Astrocyte (in vitro differentiated cells and primary cell): ENCODE measurements at places on chromosomes 6 and 20. TPM values are rescaled to one million over a fixed set of nuclear protein-coding genes. Genes with fewer than 3 reads are reported as not detected.
A peak's percentile ranks its signal among the peaks of the same experiment; 100 is the strongest.

Gene ZBTB46
- 12.9 and 13.9 TPM in 2 replicates for total RNA-seq

GRCh38 chr6:148934539-148934938, 187.7 kb downstream of the UST start:
- DNase-seq = peak; percentile 35
- H3K27ac ChIP-seq = no peak overlapping the region
- peaks cover 15% of the 10 kb centered on the region for H3K4me1 ChIP-seq

GRCh38 chr6:52049252-52050050, 38.0 kb downstream of the PKHD1 start:
- no peak overlapping the region for H3K27ac ChIP-seq
- H3K36me3 ChIP-seq = no peaks in the 10 kb centered on the region
- H3K4me1 ChIP-seq = no peaks in the 10 kb centered on the region
- H3K27me3 ChIP-seq = peaks cover 3% of the 10 kb centered on the region
- H3K4me3 ChIP-seq = no peak overlapping the region

GRCh38 chr6:33888664-33889200, 84.9 kb upstream of the MLN start:
- no peak for DNase-seq
- no peaks in the 10 kb centered on the region for H3K36me3 ChIP-seq
- H3K27ac ChIP-seq = no peak overlapping the region
- no peaks in the 10 kb centered on the region for H3K4me1 ChIP-seq

DNA sequence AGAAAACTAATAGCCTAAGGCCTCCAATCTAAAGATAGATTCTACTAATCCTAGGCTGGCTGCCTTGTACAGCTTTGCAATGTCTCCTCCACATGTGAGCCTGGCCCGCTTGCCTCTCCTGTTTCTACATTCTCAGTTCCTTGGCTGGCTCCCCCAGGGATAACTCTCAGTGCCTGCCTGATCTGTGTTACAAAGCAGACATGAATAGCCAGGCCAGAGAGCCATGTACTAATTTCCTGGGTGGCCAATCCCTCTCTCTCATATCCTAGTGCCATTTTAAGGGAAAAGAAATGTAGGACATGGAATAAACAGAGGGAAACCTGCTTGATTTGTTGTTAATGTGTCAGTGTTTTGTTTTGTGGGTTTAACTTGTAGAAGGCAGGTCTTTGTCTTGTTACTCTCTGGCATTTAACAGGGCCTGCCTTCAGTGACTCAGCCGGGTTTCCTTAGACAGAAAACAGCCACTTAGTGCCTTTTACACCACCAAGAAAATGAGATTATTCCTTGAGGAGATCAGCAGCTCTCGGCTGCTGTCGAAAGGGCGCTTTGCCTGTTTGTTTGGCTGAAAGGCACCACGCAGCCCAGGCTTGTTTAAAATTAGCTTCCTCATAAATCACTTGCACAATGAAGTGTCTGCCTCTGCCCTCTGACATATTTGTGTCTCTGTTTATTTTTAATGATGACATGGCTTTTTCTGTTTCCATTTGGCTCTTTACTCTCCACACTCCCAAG, 702.7 kb downstream of the MAFB start:
- H3K27ac ChIP-seq = no peak overlapping the region
- peaks cover 3% of the 10 kb centered on the region for H3K4me1 ChIP-seq
- no peak overlapping the region for H3K4me3 ChIP-seq

- H3K27me3 ChIP-seq = no peaks in the 10 kb centered on the region
- H3K27ac ChIP-seq = no peak overlapping the region
- no peaks in the 10 kb centered on the region for H3K4me1 ChIP-seq
- H3K4me3 ChIP-seq = no peak overlapping the region
Measured at GRCh38 chr6:5567890-5568289, 306.6 kb downstream of the FARS2 start.

- no peaks in the 10 kb centered on the region for H3K4me1 ChIP-seq
- no peaks in the 10 kb centered on the region for H3K27me3 ChIP-seq
- H3K27ac ChIP-seq = no peak overlapping the region
- no peak overlapping the region for H3K4me3 ChIP-seq
- no peak for DNase-seq
Measured at GRCh38 chr6:110170081-110170480, 9.4 kb downstream of the WASF1 start.

GRCh38 chr6:6837541-6838080, 249.1 kb downstream of the LY86 start:
- H3K27ac ChIP-seq = no peak overlapping the region
- H3K4me3 ChIP-seq = no peak overlapping the region
- no peak for DNase-seq
- no peaks in the 10 kb centered on the region for H3K4me1 ChIP-seq

Gene PPP1R3G
- total RNA-seq = 0.39 and 0.70 TPM in 2 replicates

GRCh38 chr6:140871911-140872310, 1260.8 kb upstream of the GJE1 start:
- no peak overlapping the region for H3K4me3 ChIP-seq
- no peaks in the 10 kb centered on the region for H3K4me1 ChIP-seq
- peak; percentile 80 for DNase-seq
- H3K27me3 ChIP-seq = no peaks in the 10 kb centered on the region
- no peak overlapping the region for H3K27ac ChIP-seq

DNA sequence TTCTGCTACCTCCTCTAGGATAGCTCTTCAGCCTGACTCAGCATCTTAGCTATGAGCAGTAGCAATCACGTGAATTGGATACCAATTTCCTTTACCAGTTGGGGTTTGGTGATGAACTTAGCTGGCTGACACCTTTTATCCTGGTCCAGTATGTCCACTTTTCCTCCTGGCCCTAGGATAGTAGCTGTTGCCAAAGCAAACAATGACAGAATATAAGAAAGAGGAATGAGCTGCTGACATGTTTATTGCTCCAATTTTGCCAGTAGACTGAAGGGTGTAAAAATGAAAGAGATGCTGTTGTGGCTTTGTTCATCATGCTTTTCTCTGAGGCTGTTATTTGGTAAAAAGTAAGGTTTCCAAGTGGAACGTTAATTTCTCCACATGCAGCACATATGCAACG, 168.3 kb upstream of the JAG1 start:
- H3K36me3 ChIP-seq = no peaks in the 10 kb centered on the region
- no peak overlapping the region for H3K27ac ChIP-seq
- no peaks in the 10 kb centered on the region for H3K4me1 ChIP-seq
- DNase-seq = no peak

GRCh38 chr6:71510856-71511255, 222.2 kb downstream of the OGFRL1 start:
- no peaks in the 10 kb centered on the region for H3K4me1 ChIP-seq
- H3K36me3 ChIP-seq = no peaks in the 10 kb centered on the region
- no peaks in the 10 kb centered on the region for H3K27me3 ChIP-seq
- DNase-seq = no peak

GRCh38 chr20:21944227-21944626, 238.8 kb downstream of the PAX1 start:
- H3K27me3 ChIP-seq = no peaks in the 10 kb centered on the region
- H3K27ac ChIP-seq = no peak overlapping the region
- no peak for DNase-seq
- no peaks in the 10 kb centered on the region for H3K4me1 ChIP-seq
- no peak overlapping the region for H3K4me3 ChIP-seq
- H3K36me3 ChIP-seq = no peaks in the 10 kb centered on the region

Gene ASIP
- not detected in 2 replicates for total RNA-seq

- H3K36me3 ChIP-seq = peaks cover 5% of the 10 kb centered on the region
- no peaks in the 10 kb centered on the region for H3K27me3 ChIP-seq
- H3K4me3 ChIP-seq = no peak overlapping the region
- DNase-seq = peak; percentile 74
- H3K4me1 ChIP-seq = peaks cover 9% of the 10 kb centered on the region
Measured at GRCh38 chr6:26394289-26394688, 7.8 kb upstream of the BTN3A1 start.

DNA sequence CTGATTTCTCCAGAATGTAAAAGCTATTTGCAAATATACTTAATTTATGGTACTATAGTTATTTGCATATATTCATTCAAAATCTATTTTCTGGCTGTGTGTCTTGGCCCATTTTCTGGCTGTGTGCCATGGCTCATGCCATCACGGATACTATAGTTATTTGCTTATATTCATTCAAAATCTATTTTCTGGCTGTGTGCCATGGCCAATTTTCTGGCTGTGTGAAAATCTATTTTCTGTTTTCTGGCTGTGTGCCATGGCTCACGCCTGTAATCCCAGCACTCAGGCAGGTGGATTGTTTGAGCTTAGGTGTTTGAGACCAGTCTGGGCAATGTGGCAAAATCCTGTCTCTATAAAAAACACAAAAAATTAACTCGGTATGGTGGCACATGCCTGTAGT, 28.9 kb upstream of the RIPK1 start:
- no peaks in the 10 kb centered on the region for H3K4me1 ChIP-seq
- H3K27ac ChIP-seq = no peak overlapping the region
- H3K27me3 ChIP-seq = peaks cover 2% of the 10 kb centered on the region
- H3K4me3 ChIP-seq = no peak overlapping the region
- DNase-seq = no peak
- no peaks in the 10 kb centered on the region for H3K36me3 ChIP-seq

Gene EEF1A2
- total RNA-seq = 31.8 and 37.6 TPM in 2 replicates

Gene ZBTB12
- total RNA-seq = 3.7 and 4.6 TPM in 2 replicates

GRCh38 chr6:85594197-85594930, 706 bp upstream of the SNX14 start:
- H3K4me3 ChIP-seq = peak overlapping the region; percentile 77
- peak overlapping the region; percentile 91 for H3K27ac ChIP-seq
- no peak for DNase-seq
- H3K36me3 ChIP-seq = no peaks in the 10 kb centered on the region

GRCh38 chr20:36969478-36970186, 18.1 kb upstream of the SAMHD1 start:
- H3K4me1 ChIP-seq = no peaks in the 10 kb centered on the region
- DNase-seq = no peak
- H3K27me3 ChIP-seq = no peaks in the 10 kb centered on the region
- no peaks in the 10 kb centered on the region for H3K36me3 ChIP-seq
- H3K4me3 ChIP-seq = no peak overlapping the region

Gene PKHD1
- total RNA-seq = 0.16 and 0.17 TPM in 2 replicates

DNA sequence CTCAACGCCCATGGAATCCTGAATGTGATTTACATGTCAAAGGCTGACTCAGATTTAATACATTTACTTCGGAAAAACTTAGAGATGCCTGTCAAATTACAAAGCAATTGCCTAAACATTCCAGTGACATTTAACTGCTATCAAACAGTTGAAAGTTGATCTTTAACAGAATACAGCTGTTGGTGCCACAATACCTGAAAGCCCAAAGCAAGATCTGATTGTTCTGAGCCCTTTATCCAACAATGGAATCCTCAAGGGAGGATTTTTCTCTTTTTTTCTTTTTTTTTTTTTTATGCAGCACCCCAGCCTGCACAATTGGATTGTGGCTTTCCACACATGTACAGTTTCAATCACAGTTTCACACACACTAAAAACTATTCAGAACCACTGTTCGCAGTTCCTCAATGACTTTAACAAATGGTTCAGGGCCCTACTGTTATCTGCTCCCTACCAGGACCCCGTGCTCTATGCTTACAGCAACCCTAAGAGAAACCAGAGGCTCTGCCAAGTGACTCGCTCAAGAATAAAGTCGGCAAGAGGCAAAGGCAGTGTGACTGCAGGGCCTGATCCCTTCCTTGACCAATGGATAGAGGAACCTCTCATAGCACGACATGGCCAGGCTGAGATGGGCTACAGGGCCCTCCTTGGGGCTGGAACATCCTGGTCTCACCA, 33.3 kb downstream of the EPB41L2 start:
- no peaks in the 10 kb centered on the region for H3K27me3 ChIP-seq
- H3K4me1 ChIP-seq = peaks cover 12% of the 10 kb centered on the region
- no peaks in the 10 kb centered on the region for H3K36me3 ChIP-seq

Gene DACT2
- 0.20 TPM in 1 of 2 replicates, not detected in the other for total RNA-seq

- DNase-seq = no peak
- no peak overlapping the region for H3K27ac ChIP-seq
- no peaks in the 10 kb centered on the region for H3K36me3 ChIP-seq
- no peaks in the 10 kb centered on the region for H3K27me3 ChIP-seq
Measured at GRCh38 chr6:86511962-86512361, 425.4 kb upstream of the HTR1E start.

DNA sequence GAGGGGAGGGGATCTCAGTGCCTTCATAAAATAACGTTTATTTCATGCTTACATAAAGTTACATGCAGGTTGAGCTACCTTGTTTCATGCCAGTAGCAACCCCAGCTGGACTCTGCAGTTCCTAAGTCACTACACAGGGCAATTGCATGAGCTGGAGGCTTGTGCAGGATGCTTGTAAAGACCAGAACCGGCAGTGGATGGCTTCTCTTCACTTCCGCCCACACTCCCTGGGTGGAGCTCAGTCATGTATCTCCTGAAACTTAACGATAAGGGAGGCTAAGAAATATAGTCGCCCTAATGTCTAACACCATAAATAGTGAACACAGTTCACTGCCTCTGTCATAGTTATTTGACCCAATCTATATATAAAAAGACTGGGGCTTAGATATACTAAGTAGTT, 99.4 kb upstream of the RAB32 start:
- no peak overlapping the region for H3K4me3 ChIP-seq
- no peak overlapping the region for H3K27ac ChIP-seq
- no peaks in the 10 kb centered on the region for H3K4me1 ChIP-seq
- no peak for DNase-seq

DNA sequence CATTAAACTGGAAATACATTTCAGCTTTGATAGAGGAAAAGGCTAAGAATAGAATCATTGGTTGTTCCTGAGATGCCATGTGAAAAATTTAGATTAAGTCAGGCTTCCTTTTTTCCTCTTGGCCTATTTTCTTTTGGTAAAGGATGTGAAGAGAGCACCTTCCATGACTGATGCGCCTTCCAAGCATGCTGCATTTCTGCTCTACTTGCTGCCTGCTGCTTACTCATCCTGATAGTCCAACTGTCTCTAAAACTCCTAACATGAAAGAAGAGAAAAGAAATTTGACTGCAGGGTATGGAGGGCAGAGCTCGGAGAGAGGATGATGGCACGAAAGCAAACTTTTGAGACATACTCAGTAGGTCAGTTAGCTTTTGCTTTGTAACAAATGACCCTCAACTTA, 28.8 kb downstream of the SNAP25 start:
- DNase-seq = peak; percentile 9
- no peak overlapping the region for H3K27ac ChIP-seq
- no peaks in the 10 kb centered on the region for H3K4me1 ChIP-seq
- H3K36me3 ChIP-seq = no peaks in the 10 kb centered on the region
- no peak overlapping the region for H3K4me3 ChIP-seq
- no peaks in the 10 kb centered on the region for H3K27me3 ChIP-seq

DNA sequence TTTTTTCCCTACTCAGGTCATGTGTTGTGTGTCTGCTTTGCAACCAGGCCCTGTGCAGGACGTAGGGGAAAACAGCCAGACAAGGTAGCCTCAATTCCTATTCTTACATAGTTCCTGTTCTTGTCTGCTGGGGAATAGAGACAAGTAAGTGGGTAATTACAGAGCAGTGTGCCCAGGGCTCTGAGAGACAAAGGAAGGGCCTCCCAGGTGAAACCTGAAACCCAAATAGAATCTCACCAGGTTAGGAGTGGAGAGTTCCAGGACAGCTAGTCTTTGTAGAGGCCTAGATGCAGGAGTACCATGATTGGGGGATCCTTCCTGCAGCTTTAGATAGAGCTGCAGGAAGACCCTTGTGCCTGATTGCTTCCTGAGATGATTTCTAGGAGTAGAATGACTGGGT, 48.4 kb downstream of the DHX35 start:
- H3K36me3 ChIP-seq = peaks cover 32% of the 10 kb centered on the region
- no peaks in the 10 kb centered on the region for H3K27me3 ChIP-seq
- H3K4me3 ChIP-seq = no peak overlapping the region
- no peak overlapping the region for H3K27ac ChIP-seq

- H3K27me3 ChIP-seq = no peaks in the 10 kb centered on the region
- no peak overlapping the region for H3K27ac ChIP-seq
- no peak for DNase-seq
- no peaks in the 10 kb centered on the region for H3K36me3 ChIP-seq
Measured at GRCh38 chr6:107602321-107603005, 112.5 kb downstream of the SOBP start.

Gene HMGCLL1
- total RNA-seq = 0.24 and 0.30 TPM in 2 replicates
